ENCODE measurements at places on chromosomes 3 and 15. TPM values are rescaled to one million over a fixed set of nuclear protein-coding genes. Genes with fewer than 3 reads are reported as not detected.

ANKUB1 gene
- total RNA-seq: not detected

DUOXA2 gene
- not detected for total RNA-seq

OR4F15 gene
- not detected for total RNA-seq

BFSP2 gene
- not detected for total RNA-seq

GOLGA8Q gene
- not detected for total RNA-seq

SMCO1 gene
- not detected for total RNA-seq

KAT2B gene
- total RNA-seq: 14.0 TPM

PARP15 gene
- total RNA-seq: not detected

ACAN gene
- total RNA-seq: not detected

MYNN gene
- total RNA-seq: 30.9 TPM

SPATA12 gene
- 1.9 TPM for total RNA-seq

- peak; percentile 68 for DNase-seq
Measured at GRCh38 chr3:14925729-14926591, 21.4 kb upstream of the NR2C2 start.

- DNase-seq: no peak
Measured at GRCh38 chr15:81263477-81263876, 60.5 kb downstream of the STARD5 start.

- DNase-seq: no peak
Measured at GRCh38 chr3:43391621-43392020, 105.3 kb downstream of the SNRK start.

- no peak for DNase-seq
Measured at GRCh38 chr3:54033761-54034160, 88.6 kb upstream of the CACNA2D3 start.

GRCh38 chr3:54875596-54876268, 52.1 kb downstream of the LRTM1 start:
- DNase-seq: no peak

DNA sequence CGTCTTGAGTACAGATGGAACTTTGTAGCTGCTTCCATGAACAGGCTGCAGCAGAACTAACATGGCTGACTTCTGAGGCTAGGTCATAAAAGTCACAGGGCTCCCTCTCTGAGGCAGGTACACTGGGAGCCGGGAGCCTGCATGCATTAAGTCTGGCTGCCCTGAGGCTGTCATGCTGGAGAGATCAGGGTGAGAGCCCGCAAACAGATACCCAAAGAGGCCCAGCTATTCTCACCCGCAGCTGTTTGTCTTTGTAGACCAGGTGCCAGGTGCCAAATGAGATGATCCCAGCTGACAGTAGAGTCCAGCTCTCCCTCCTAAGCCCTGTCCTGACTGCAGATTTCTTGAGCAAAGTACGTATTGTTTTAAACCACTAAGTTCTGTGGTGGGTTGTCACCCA, 8.6 kb upstream of the SLCO3A1 start:
- DNase-seq: no peak

DNA sequence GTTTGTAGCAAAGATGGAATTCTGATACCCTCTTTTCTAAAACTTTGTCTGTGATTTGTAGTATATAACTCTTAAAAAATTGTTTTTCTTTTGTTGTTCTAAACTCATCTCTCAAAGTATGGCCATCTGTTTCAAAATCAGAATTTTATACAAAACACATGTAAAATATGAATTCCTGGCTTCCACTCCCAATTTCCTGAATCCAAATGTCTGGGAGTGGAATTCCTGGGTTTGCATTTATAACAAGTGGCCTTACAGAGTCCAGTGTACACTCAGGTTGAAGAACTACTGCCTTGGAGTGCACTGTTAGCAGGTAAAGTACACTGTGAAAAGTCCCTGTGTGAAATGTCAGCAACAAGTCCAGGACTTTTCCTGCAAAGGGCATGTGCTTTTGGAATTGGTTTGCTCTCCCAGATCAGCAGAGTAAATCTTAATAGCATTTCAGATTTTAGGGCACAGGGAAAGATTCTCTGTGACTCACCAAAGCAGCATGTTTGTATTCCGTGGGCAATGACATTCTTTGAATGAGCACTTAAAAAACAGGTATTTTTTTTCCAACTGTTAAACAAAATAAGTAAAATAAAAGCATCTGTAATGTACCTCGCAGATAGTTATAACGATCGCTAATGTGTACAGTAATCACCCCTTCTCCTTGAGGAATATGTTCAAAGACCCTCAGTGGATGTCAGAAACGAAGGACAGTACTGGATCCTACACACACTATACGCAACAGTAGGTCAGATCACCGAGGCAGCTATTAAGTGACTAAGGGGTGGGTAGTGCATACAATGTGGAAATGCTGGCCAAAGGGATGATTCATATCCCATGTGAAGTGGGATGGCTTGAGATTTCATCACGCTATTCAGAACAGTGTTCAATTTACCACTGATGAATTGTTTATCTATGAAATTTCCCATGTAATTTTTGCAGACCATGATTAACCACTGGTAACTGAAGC, 2.0 kb upstream of the CLDN16 start:
- DNase-seq: peak; percentile 89

GRCh38 chr15:35306361-35306981, 221.4 kb upstream of the NANOGP8 start:
- peak; percentile 88 for DNase-seq

DNA sequence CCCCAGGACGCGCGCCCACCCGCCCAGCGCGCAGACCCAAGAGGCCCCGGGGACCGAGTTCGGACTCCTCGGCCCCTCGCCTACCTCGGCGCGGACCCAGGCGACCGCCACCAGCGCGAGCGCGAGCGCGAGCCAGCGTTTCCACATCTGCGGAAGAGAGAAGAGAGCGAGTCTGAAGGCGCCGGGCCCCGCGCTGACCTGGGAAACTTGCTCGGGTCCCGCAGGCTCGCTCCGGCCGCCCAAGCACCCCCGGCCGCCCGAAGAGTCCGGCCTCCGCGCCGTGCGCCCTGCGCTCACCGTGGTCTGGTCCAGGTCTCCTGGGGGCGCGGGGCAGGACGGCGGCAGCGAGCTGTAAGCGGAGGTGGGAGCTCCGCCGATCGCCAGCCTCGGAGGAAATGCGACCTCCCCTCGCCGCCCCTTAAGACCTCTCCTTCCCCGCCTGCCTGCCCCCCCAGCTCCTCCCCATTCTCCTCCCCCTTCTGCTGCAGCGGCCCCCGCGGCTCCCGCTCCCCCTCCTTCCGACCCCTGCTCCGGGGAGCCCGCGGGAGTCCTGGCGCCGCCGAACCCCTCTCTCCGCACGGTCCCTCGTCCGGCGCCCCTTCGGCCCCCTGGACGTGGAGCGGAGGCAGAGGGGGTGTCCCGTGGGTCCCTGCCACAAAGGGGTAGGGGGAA, at the start of gene FSTL1:
TSS of gene FSTL1 (minus strand) at position 393 of the 672 bp plus-strand sequence. CDS start at position 147, 246 bp downstream.
- peak; percentile 68 for DNase-seq

DNA sequence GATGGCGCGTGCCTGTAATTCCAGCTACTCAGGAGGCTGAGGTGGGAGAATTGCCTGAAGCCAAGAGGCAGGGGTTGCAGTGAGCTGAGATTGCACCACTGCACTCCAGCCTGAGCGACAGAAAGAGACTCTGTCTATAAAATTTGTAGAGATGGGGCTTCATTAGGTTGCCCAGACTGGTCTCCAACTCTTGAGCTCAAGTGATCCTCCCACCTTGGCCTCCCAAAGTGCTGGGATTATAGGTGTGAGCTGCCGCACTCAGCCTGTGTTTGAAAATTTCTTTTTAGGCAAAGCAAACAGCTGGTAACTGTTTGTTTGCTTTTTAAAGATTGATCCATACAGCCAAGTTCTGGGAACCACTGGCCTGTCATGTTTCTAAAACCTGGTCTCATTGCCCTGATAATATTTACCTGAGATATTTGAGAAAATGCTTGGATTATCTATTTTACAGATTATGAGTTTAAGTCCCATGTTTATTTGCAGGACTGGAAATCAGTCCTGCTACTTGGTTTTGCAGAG, 64.2 kb upstream of the LMOD3 start:
- no peak for DNase-seq

DNA sequence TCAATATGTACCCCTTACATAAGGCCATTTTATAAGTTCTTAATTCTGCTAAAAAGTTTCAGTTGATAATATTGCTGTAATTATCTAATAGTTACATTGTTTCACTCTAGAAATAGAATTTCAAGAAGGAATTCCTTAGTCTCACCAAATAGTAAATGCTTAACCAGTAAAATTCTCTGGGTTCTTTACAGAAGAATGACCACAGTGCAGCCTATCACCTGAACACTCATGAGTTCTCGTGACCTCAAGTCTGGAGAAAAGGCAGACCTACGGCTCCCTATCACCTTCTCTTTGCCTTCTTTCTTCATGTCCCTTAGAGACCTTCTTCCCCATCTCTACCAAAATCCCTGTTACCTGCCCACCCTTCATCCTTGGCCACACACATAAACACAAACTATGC, 30.9 kb downstream of the CCDC191 start:
- no peak for DNase-seq

DNA sequence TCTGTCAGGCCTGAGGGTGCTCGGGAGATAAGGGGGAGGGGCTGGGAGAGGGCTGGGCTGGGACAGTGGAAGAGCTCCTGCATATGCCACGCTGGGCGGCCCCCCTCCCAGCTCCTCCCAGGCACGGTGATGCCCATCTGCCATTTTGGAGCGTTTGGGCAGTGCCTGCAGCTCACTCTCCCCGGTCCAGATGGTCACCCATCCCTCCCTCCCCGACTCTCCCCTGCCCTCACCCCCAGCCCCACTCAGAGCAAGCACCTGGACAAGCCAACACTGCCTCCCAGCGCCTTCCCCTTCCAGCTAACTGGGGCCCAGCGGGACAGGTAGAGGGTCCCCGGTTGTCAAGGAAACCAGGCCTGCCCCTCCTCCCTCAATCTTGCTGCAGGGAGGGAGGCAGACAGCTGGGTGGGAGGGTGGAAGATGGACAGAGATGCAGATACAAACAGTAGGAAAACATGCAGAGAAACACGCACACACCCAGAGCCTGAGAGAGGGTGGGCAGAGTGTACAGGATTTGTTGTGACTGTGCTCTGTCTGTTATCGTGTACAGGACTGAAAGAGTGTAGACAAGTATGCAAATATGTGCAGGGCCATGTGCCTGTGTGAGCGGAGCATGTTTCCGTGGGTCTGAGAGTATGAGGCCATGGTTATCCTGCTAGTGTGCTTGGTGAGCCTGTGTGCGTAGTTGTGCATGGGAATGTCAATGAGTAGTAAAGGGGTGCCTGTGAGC, 17.5 kb upstream of the CORO2B start:
- DNase-seq: no peak

DNA sequence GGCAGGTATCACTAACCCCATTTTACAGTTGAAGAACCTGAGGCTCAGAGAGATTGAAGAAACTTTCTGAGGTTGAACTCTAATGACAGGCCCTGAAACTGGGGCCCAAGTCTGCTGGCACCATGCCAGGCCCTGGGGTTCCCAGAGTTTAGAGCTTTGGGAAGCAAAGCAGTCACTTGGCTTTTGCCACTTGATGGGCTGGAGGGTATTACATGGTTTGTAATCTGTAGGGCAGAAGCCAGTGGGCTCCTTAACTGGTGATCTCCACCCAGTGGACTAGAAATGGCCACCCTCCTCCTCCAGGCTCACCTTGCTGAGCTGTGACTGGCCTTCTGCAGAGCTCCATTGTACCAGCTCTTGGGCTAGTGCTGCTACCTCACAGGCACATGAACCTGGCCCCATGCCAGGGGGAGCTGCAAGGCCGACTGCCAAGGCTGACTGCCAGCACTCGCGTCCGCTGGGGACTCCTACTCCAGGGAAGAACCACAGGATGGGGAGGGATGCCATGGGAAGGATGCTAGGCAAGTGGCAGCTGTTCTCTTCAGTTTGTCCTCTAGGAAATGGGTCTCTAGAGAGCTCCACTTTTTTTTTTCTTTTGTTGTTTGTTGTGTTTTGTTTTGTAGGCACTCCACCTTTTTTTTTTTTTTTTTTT, 104.8 kb downstream of the ETFA start:
- DNase-seq: peak; percentile 83

- no peak for DNase-seq
Measured at GRCh38 chr3:73530022-73530396, 94.7 kb downstream of the PDZRN3 start.

DNA sequence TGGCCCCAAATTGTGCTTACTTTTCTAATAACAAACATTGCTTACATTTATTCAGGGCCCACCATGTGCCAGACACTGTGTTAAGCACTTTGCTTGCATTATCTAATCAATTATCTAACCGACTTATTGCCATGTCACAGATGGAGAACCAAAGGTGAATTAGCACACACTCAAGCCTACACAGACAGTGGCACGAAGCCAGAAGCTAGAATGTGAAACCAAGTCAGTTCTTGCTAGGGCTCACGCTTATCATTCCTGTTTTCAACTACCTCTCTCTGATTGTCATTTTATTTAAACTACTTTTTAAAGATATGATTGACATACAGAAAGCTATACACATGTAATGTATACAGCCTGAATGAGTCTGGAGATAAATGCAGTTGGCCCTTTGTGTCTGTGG, 215.7 kb upstream of the CFAP20DC start:
- DNase-seq: no peak

GRCh38 chr15:65791335-65792137, 557 bp downstream of the DENND4A start:
- DNase-seq: no peak

DNA sequence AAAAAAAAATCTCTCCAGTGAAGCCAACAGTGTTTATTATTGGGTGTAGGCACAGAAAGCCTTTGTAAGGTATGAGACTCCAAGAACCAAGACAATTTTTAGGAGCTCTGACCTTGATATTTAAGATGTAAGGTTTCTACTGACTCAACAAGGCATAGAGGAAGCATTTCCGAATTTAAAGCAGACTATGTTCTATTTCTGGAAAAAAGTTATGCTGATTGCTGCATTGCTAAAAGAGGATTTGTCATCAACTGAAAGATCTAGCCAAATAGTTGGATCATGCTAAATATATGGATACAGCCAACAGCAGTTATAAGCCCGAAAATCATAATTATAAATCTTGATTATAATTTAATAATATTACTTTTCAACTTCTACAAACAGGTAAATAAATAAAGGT, 53.3 kb upstream of the MELTF start:
- DNase-seq: no peak

- no peak for DNase-seq
Measured at GRCh38 chr15:67832897-67833709, 6.7 kb downstream of the RNU6-1 start.

- DNase-seq: no peak
Measured at GRCh38 chr3:31668242-31668641, 135.5 kb downstream of the STT3B start.

DNA sequence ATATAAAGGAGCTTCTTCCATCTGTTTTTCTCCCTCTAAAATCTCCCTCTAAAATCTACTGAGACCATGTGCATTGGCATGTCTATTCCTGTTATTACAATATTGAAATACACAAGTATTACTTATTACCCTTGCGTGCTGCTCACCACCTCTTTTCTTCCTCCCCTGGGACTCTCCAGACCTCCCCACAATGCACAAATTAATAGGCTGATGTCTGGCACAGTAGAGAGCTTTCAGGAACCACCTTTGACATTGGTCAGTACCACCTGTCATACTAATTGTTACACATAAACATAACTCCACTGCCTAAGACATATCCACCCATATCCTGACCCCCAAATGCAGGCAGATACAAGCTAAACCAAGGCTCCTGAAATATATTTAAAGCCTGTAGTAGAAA, 722.6 kb downstream of the FHIT start:
- no peak for DNase-seq

DNA sequence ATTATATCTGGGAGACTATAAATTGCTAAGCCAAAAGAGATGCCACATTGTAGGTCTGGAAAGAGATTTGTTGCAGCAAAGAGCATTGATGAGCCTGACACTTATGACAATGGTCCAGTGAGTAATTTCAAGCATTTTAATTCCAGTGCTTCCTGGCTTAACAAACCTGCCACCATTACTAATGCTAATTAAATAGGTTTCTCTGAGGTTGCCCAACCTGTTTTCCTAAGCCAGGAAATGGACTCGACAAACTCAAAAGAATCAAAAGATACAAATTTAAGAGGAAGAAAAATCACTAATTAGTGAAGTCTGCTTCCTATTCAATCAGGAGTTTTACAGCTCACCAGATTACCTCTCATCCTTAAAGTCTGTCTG, 36.7 kb upstream of the CTDSPL start:
- no peak for DNase-seq

Data from A172 (cell line).